ENCODE measurements at places on chromosomes 11 and 22. TPM values are rescaled to one million over a fixed set of nuclear protein-coding genes. Genes with fewer than 3 reads are reported as not detected.

GRCh38 chr11:57896361-57897145 lies 127.1 kb upstream of the OR9Q1 start:
- DNase-seq = no peak

DNA sequence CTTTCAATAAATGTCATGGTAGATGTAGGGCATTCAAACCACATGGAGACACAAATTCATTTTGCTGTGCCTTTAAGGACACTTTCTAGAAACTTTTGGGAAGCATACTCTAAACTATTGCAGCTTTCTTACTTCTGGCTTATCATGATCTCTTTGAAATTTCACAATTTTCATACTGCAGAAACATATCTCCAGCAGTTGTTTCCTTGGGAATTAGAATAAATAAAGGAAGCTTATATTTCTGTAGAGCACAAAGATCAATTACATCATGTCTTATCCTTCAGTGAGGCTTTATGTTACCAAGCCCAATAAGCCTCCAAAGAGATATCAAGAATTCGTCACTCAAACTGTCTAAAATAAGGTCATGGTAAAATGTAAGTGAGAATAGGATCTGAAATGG lies 74.5 kb upstream of the RAB38 start:
- DNase-seq = no peak

SLC6A5 gene
- polyA plus RNA-seq = not detected

- DNase-seq = no peak
Measured at GRCh38 chr11:32575070-32575469, 8.6 kb upstream of the EIF3M start.

GRCh38 chr11:78752494-78752893 lies 177.8 kb upstream of the NARS2 start:
- no peak for DNase-seq

DNA sequence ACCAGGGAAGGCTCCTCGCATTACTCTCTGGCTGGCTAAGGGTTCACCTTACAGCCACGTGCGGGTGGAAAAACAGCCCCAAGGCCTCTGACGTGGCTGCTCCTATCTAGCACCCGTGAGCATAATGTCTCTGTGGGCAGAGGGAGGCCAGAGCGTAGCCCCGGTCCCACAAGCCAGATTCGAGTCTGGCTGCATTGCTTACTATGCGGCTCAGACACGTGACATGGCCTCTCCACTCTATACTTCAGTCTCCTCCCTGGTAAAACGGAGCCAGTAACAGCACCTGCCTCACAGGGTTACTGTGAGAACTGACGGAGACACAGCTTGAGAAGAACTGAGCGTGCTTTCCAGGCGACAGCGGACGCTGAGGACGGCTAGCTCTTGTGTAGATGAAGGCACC lies 105.8 kb upstream of the BID start:
- DNase-seq = no peak

- no peak for DNase-seq
Measured at GRCh38 chr11:93986716-93987115, 34.4 kb upstream of the HEPHL1 start.

AMPD3 gene
- 0.59 TPM for polyA plus RNA-seq

BCO2 gene
- 132 TPM for polyA plus RNA-seq

- DNase-seq = no peak
Measured at GRCh38 chr22:37426706-37427134, 559 bp downstream of the ELFN2 start.

DNA sequence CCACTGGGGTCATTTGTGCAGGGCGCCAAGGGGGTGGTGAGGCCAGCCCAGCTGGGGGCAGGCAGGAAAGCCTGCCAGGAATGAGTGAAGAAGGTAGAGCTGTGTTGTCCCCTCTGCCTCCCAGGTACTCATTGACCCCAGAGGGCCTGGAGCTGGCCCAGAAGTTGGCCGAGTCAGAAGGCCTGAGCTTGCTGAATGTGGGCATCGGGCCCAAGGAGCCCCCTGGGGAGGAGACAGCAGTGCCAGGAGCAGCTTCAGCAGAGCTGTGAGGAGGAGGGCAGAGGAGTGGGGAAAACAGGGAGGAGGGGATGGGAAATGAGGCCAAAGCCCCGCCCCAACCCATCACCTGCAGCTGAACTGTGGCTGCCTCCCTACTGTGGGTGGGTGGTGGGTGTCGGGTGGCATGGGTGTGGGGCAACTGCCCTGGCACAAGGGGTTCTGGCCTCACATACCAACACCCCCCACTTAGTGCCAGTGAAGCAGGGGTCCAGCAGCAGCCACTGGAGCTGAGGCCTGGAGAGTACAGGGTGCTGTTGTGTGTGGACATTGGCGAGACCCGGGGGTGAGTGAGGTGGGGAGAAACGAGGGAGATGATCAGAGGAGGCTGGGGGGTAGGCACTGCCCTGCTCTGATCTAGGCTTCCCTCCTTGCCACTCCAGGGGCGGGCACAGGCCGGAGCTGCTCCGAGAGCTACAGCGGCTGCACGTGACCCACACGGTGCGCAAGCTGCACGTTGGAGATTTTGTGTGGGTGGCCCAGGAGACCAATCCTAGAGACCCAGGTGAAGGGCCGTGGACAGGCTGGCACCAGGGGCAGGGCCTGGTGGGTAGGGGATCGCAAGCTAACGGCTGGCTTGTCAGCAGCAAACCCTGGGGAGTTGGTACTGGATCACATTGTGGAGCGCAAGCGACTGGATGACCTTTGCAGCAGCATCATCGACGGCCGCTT lies 3.0 kb downstream of the MUS81 start:
- DNase-seq = no peak

GRCh38 chr11:96311120-96311568 lies 31.9 kb downstream of the MAML2 start:
- no peak for DNase-seq

DNA sequence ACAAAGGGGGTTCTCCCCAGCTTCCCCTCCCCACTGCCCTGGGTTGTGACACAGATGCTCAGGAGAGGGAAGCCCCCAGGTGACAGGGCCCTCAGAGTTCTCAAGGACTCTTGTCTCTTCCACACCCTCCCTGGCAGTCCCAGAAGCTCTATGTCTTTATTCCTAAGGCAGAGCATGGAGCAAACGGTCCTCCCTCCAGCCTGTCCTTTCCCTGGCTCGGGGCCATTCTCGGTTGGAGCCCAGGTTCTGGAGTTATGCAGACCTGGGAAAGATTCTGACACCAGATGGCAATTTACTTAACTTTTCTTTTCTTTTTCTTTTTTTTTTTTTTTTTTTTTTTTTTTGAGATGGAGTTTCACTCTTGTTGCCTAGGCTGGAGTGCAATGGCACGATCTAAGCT lies 186.6 kb downstream of the CEP164 start:
- no peak for DNase-seq

- no peak for DNase-seq
Measured at GRCh38 chr11:34339149-34340064, 18.4 kb downstream of the ABTB2 start.

FOLR2 gene
- polyA plus RNA-seq = 10.8 TPM

DNA sequence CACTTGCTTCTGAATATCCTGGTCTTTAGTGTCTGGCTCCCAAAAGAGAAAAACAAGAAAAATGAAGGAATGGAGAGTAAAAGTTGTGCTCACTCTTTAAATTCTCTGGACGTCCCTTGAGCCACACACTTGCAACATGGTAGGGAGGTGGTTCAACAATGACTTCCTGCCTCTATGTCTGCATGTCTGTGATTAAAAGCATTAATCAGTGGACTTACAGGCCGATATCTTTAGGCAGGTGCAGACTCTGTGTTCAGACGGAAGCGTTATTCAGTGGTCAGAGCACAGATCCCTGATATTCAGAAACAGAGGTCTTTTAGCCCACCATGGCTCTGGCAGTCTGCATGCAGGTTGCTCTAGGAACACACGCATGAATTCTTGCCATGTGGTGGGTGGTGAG lies 1920.0 kb upstream of the RAG2 start:
- DNase-seq = no peak

DNA sequence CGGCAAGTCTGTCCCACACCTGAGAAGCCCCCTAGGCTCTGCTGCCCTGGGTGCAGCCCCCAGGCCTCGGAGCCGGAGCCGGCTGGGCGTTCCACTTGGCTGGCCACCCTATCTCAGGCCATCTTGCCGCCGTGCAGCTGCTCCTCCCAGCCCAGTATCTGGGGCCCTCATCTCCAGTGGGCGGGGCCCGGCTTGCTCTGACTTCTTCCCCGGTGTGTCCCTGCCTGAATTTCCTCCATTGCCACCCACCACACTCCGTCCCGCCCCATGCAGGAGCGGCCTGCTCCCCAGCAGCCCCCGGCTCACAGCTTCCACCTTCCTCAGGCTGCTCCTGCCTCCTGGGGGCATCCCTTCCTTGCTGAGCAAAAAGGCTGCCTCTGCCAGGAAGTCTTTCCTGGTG lies 46.6 kb downstream of the WNT7B start:
- DNase-seq = no peak
